ENCODE measurements at places on chromosomes 16 and 17. TPM values are rescaled to one million over a fixed set of nuclear protein-coding genes. Genes with fewer than 3 reads are reported as not detected.
A peak's percentile ranks its signal among the peaks of the same experiment; 100 is the strongest.

- H3K27ac ChIP-seq: no peak overlapping the region
- no peaks in the 10 kb centered on the region for H3K27me3 ChIP-seq
- H3K4me3 ChIP-seq: no peak overlapping the region
Measured at GRCh38 chr17:15479703-15480102, 12.3 kb upstream of the CDRT4 start.

GRCh38 chr17:31750578-31750977 is 108.5 kb downstream of the COPRS start:
- H3K4me1 ChIP-seq: peaks cover 17% of the 10 kb centered on the region
- no peak overlapping the region for H3K4me3 ChIP-seq
- H3K36me3 ChIP-seq: no peaks in the 10 kb centered on the region

GRCh38 chr17:80780381-80781198 is 211.1 kb upstream of the CHMP6 start:
- no peak for DNase-seq
- peaks cover 4% of the 10 kb centered on the region for H3K36me3 ChIP-seq
- H3K4me3 ChIP-seq: no peak overlapping the region
- no peaks in the 10 kb centered on the region for H3K4me1 ChIP-seq
- no peaks in the 10 kb centered on the region for H3K27me3 ChIP-seq

SLC16A3 gene
- polyA plus RNA-seq: 19.5 TPM

KRTAP4-1 gene
- not detected for polyA plus RNA-seq

DNA sequence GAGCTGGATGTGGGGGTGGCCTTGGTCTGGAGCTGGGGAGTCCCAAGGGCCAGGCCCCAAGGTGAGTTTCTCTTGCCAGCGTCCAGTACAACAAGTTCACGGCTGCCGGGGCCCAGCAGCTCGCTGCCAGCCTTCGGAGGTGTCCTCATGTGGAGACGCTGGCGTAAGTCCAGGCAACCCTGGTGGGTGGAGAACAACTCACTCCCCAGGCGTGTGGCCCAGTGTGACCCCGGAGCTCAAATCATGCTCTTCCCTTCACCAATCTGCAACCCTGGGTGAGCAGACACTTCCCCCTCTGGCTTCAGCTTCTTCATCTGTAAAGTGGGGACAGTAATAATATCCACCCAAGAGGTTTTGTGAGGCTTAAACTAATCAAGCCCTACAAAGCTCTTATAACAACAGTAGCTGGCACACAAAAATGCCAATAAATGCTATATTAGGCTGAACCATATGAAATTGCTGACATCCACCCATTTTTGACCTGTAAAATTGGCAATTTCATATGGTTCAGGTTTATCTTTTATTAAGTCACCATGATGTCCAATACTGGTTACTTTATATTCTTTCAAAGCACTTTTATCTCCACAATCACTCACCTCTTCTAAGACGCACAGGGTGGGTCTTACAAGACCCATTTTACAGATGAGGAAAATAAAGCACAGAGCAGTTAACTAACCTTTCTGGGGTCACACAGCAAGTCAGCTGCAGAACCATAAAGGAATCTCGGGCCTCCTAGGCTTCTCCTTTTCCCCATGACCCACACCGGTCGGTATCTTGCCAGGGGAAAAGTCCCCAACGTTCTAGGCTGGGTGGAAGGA is 19.7 kb downstream of the DEXI start:
- no peak overlapping the region for H3K27ac ChIP-seq
- H3K27me3 ChIP-seq: no peaks in the 10 kb centered on the region
- no peaks in the 10 kb centered on the region for H3K4me1 ChIP-seq
- H3K4me3 ChIP-seq: no peak overlapping the region
- DNase-seq: no peak

DNA sequence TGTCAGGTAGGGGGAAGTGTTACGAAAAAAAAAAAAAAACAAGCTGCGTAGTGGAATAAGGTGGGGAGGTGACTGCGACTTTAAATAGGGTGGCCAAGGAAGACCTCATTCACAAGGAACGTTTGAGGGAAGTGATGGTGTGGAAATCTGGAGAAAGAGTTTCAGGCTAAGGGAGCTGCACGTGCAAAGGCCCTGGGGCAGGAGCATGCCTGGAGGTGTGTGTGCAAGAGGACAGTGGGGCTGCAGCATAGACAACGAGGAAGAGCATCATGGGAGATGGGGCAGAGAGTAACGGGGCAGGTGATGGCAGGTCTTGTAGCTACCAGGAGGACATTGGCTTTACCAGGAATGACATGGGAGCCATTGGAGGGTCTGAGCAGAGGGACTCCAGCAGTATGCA is 12.0 kb downstream of the GSG1L start:
- no peaks in the 10 kb centered on the region for H3K27me3 ChIP-seq
- H3K36me3 ChIP-seq: no peaks in the 10 kb centered on the region
- no peak for DNase-seq
- H3K4me1 ChIP-seq: no peaks in the 10 kb centered on the region
- no peak overlapping the region for H3K27ac ChIP-seq
- H3K4me3 ChIP-seq: no peak overlapping the region

- DNase-seq: peak; percentile 82
- H3K27me3 ChIP-seq: no peaks in the 10 kb centered on the region
- H3K4me3 ChIP-seq: peak overlapping the region; percentile 73
Measured at GRCh38 chr17:17682293-17682736, 1.1 kb downstream of the RAI1 start.

TM4SF5 gene
- polyA plus RNA-seq: 44.0 TPM

GRCh38 chr16:87457061-87457611 is 35.7 kb downstream of the ZCCHC14 start:
- H3K36me3 ChIP-seq: peaks cover 38% of the 10 kb centered on the region
- DNase-seq: no peak
- peaks cover 54% of the 10 kb centered on the region for H3K4me1 ChIP-seq
- H3K27me3 ChIP-seq: no peaks in the 10 kb centered on the region
- H3K4me3 ChIP-seq: no peak overlapping the region

- H3K27me3 ChIP-seq: no peaks in the 10 kb centered on the region
- H3K36me3 ChIP-seq: no peaks in the 10 kb centered on the region
- H3K27ac ChIP-seq: no peak overlapping the region
- no peak overlapping the region for H3K4me3 ChIP-seq
- no peaks in the 10 kb centered on the region for H3K4me1 ChIP-seq
Measured at GRCh38 chr16:77308163-77308561, 109.0 kb downstream of the SYCE1L start.

- no peak overlapping the region for H3K4me3 ChIP-seq
- no peaks in the 10 kb centered on the region for H3K27me3 ChIP-seq
- no peaks in the 10 kb centered on the region for H3K4me1 ChIP-seq
- no peaks in the 10 kb centered on the region for H3K36me3 ChIP-seq
Measured at GRCh38 chr16:66502020-66502913, 47.7 kb downstream of the TK2 start.

DNA sequence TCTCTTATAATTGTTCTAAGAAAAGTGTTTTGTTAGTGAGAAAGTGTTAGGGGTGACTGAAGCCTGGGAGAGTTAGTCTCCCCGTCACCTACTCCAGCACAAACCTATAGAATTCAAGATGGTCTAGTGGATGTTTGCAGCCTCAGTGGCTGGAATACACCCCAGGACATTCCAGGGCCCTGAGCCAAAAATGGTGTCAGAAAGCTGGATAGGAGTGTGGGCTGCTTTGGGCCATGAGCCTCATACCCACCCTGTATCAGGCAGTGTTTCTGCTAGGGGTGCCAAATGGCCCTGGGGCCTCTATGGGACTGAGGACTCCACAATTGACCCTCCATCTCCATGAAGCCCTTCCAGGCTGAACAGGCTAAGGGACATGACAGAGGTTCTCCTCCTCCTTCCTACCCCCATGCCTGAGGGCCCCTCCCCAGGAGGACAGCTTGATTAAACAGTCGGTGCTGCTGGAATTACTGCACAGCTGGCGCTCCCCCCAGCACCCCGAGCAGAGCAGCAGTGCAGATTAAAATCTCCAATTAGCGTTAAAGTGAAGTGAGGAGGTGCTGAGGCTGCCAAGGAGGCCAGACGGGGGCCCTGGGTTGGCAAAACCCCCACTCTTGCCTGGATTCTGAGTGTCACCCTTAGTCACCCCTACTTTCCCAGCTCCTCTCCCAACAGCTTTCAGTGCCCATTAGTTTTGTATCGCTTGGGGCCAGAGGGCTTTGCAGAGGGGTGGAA is 59.1 kb downstream of the NEUROD2 start:
- no peak for DNase-seq
- H3K36me3 ChIP-seq: peaks cover 68% of the 10 kb centered on the region
- H3K27ac ChIP-seq: no peak overlapping the region

CTRL gene
- polyA plus RNA-seq: 0.87 TPM
